Hematopoietic multipotent progenitor cell treated with erythropoietin and hydrocortisone succinate and interleukin-3 and kit ligand, for 17 days (in vitro differentiated cells): ENCODE measurements at places on chromosomes 3 and 15.

DNA sequence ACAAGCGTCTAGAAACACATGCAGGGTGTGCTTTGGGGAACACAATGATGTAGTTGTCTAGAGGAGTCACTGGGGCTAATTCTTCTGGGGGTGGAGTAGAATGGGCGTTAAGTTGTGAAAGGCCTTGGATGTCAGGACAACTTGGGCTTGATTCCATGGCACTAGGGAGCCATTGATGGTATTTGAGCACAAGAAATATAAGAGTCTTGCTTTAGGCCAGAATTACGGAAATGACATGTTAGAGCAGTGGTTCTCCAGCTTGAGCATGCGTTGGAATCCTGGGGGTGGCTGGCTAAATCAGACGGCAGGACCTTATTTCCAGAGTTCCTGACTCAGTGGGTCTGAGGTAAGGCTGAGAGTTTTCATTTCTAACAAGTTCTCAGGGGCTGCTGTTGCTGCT is 29.2 kb upstream of the SMAD6 start:
- no peak for DNase-seq

DNA sequence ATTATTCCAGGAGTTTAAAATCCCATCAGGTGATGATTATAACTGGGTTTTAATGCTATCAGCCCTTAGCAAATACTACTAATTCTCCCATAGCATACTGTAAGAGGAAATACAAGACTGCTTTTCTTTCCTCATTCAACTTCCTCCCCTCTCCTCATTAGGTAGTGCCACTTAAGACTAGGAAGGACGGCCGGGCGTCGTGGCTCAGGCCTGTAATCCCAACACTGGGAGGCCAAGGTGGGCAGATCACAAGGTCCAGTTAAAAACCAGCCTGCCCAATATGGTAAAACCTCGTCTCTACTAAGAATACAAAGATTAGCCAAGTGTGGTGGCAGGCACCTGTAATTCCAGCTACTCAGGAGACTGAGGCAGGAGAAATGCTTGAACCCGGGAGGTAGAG is 14.7 kb downstream of the NDUFAF1 start:
- no peak for DNase-seq

GRCh38 chr15:37045859-37046740 is 54.2 kb downstream of the MEIS2 start:
- DNase-seq = no peak

DNA sequence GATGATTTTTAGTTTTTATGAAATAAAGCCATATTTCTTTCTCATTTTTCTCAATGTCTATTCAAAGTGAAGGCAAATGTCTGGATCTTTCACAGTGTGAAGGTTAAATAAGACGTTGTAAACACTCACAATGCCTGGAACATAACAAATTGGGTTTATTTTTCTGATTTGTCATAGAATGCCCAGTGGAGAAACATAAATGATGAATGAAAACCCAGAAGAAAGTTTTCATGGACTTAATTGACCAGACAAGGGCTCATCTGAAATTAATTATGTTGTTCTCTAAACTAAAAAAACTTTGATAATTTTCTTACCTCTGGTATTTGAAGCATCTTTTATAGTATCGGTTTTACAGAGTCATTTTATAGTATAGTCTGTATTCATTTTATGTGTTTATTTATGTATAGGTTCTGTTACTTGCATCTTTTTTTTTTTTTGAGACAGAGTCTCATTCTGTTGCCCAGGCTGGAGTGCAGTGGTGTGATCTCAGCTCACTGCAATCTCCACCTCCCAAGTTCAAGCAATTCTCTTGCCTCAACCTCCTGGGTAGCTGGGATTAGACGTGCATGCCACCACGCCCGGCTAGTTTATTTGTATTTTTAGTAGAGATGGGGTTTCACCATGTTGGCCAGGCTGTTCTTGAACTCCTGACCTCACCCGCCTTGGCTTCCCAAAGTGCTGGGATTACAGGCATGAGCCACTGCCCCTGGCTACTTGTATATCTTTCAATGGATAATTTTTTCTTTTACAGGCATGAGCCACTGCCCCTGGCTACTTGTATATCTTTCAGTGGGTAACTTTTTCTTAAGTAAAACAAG is 15.1 kb upstream of the BNIP2 start:
- no peak for DNase-seq

DNA sequence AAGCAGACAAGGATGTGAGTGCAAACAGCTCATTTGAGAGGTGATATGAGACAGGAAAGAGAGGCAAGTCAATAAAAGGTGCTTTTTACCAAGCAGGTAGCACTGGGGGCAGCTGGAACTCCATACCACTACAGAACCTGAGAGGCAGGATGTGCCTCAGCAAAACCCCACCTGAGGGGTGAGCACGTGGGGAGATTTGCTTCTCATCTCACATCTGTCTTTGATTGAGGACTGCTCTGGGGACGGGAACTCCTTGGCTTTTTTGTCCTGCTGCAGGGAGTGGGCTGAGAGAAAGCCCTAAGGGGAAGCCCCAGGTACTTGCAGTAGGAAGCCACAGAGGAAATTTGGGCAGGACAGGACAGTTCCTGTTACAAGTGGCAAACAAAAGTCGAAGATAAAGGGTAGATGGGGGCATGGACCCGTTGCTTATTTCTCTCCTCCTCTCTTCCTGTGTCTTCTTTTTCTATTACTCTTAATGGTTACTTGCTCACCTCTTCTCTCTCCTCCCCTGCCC is 27.1 kb downstream of the CFAP161 start:
- no peak for DNase-seq

- DNase-seq = no peak
Observed at GRCh38 chr3:5004319-5005152, 25.3 kb downstream of the BHLHE40 start.

DNA sequence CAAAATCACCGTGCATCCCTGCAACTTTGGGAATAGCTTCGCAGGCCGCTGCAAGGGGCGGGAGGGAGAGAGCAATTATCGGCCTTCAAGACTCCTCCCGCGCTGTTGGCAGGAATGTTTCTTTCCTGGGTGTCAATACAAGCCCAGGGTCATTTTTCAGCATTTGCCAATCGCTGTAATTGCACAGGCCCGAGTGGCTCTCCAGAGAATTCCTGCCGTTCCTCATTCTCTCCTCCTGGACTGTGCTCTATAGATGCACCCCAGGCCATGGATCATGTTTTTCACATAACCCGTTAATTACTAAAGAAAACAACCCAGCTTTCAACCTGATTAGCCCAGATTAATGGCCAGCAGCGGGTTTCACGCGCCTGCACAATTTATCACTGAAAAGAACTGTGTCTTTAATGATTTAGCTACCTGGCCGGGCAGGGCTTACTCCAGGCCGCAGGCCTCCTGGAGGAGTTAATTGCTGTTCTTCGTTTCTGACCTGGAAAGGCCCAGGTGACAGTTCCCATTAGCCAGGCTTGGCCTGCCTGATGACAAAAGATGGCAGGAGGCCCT is 144.3 kb downstream of the OPA1 start:
- no peak for DNase-seq

DNA sequence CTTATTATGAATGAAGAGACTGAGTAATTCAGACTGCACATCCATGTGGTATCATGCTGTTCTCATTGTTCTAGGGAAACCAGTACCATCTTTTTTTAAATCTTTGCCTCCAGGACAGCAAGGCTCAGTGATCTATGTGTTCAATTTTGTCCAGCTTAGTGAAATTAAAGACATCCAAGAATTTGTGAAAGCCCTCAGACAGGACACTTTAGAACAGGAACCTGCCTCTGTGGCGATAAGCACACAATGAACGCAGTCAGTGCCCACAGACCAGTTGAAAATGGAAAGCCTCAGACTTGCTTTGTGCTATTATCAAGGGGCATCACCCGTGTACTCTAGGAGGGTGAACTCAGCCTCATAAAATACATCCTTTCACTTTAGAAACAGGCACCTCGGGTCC is 20.1 kb downstream of the EID1 start:
- DNase-seq = no peak

DNA sequence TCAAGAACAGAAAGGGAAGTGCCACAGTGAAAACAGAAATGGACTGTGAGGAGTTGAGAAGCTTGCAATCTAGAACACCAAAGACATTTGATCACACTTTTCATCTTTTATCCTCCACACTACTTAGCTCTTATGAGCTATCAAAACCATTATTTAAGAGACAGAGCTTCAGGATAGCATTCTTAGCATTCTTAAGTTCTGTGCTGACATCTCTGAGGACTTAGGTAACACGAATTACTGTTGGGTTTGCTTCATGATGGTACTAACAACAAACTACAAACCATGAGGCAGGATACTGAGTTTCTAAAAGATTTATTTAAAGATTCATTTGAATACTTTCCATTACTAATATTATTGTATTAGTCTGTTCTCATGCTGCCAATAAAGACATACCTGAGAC is 1038.6 kb downstream of the TUSC7 start:
- DNase-seq = no peak

- no peak for DNase-seq
Observed at GRCh38 chr3:66482018-66482404, 18.8 kb downstream of the LRIG1 start.

GRCh38 chr3:98777801-98778220 is 14.7 kb downstream of the ST3GAL6 start:
- no peak for DNase-seq

DNA sequence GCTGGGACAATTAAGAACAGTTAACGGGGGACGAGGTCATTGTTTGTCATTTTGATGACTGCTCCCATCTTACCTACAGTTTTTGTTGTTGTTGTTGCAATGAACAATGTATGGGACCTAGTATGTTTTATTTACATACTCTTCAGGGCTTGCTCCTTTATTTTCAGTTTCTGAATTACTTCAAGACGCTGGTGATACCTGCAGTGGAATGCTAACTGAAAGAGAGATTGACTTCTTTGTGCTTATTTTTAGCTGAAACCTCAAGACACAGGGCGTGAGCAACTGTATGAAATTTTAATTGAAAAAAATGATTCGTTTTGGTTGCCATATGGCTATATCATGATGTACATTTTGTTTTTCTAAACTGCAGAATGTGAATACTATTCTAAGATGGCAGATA is 297.9 kb downstream of the EDEM1 start:
- no peak for DNase-seq
